ENCODE measurements at places on chromosomes 7 and 10. TPM values are rescaled to one million over a fixed set of nuclear protein-coding genes. Genes with fewer than 3 reads are reported as not detected.

Gene MMRN2
- total RNA-seq: 0.55 TPM

Gene FZD1
- 20.6 TPM for total RNA-seq

Gene CD36
- 0.70 TPM for total RNA-seq

Gene TMEM130
- total RNA-seq: 0.60 TPM

Gene UBTD1
- 27.9 TPM for total RNA-seq

Gene SUN3
- not detected for total RNA-seq

Gene SEMA3E
- total RNA-seq: 4.7 TPM

Gene SERPINE1
- total RNA-seq: 1,733 TPM

Gene ZNF248
- 49.0 TPM for total RNA-seq

Gene FLNC
- total RNA-seq: 56.7 TPM

Gene HOXA13
- under 0.01 TPM for total RNA-seq

Gene TFPI2
- 65.1 TPM for total RNA-seq

Gene GAD2
- not detected for total RNA-seq

Gene OGDHL
- 58.5 TPM for total RNA-seq

Gene LIPN
- not detected for total RNA-seq

Gene BEND7
- 36.4 TPM for total RNA-seq

Gene AMZ1
- total RNA-seq: 14.2 TPM

Gene GRM3
- total RNA-seq: not detected

Gene PRLHR
- not detected for total RNA-seq

Gene RTKN2
- total RNA-seq: 4.7 TPM

Gene LOXL4
- 20.1 TPM for total RNA-seq

Gene GPC2
- 1.6 TPM for total RNA-seq

Gene CPA4
- total RNA-seq: 4.7 TPM

Gene LLCFC1
- not detected for total RNA-seq

Gene C10orf105
- not detected for total RNA-seq

Gene LIPF
- not detected for total RNA-seq

Gene GPR37
- 4.2 TPM for total RNA-seq

Gene OR2A42
- 0.15 TPM for total RNA-seq

Gene SGPL1
- total RNA-seq: 90.7 TPM

Gene NRP1
- total RNA-seq: 281 TPM

Gene ASZ1
- not detected for total RNA-seq

Gene PAPOLB
- not detected for total RNA-seq

Gene SYT15
- total RNA-seq: 1.0 TPM

Gene SEMA3A
- 7.1 TPM for total RNA-seq

Gene ADAM22
- total RNA-seq: 1.2 TPM

Gene ITPRID1
- not detected for total RNA-seq

Gene LRRN3
- total RNA-seq: under 0.01 TPM

All from renal cortical epithelial cell (primary cell).